GM04504 (cell line): ENCODE measurements at places on chromosomes 3 and 15.

DNA sequence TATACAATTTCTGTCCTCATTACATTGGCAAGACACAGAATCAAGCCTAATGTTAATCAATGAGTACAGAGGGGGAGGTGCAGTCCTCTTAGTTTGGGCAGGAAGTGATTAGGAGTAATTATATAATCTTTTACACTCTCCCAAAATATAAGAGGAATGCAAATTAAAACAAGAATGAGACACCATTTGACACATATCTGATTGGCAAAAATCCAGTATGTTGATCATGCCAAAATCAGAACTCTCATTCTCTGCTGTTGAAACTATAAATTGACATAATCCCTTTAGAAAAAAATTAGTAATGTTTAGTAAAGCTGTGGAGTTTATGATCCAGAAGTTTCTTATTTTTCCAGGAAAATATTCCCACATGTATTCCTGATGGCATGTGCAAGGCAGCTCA lies 373.4 kb downstream of the EPHA6 start:
- DNase-seq = no peak

DNA sequence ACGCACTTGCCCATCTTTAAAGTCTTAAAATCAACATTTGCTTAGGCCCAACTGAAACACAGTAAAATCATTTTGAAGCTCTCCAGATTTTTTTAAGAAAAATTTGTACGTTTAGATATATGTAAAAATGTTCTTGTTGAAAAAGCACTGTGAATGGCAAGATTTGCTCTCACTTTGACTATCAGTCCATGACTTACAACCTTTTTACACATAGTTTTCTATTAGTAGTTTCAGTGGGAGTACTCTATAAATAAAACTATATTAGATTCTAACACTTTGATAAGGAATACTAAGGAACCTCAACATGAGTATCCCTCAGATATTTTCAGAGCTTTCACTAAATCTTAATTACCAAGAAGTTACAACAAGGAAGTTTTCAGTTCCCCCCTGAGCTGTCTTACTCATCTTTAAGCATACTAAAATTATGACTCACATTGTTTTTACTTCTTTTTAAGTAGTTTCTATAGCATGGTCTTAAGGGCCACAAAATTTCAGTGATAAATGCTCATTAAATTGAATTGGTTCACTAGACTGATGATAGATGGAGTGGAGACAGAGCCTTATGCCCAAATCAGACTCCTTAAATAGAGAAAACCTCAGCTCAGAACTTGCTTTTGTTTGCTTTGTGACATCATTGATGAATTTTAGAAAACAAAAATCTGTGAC lies 31.6 kb upstream of the RAP2B start:
- DNase-seq = peak; percentile 35

DNA sequence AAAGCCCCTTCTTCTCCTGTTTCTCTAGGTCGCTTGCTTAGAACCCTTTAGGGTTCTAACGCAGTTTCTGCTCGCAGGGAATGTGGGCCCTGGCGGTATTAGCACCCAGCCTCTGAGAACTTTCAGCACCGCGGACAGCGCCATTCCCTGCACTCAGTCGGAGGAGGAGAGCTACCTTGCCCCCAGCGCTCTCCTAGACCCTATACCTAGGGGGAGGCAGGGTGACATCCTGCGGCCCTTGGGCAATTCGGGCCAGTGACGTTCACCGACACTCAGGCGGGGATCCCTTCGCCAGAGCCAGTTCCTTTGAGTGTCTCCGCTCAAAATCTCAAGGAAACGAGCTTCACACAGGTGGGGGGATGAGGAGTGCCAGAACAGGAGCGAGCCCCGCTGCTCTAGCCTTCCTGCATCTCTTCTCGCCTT lies 1.3 kb downstream of the SLC7A14 start:
- DNase-seq = peak; percentile 45

DNA sequence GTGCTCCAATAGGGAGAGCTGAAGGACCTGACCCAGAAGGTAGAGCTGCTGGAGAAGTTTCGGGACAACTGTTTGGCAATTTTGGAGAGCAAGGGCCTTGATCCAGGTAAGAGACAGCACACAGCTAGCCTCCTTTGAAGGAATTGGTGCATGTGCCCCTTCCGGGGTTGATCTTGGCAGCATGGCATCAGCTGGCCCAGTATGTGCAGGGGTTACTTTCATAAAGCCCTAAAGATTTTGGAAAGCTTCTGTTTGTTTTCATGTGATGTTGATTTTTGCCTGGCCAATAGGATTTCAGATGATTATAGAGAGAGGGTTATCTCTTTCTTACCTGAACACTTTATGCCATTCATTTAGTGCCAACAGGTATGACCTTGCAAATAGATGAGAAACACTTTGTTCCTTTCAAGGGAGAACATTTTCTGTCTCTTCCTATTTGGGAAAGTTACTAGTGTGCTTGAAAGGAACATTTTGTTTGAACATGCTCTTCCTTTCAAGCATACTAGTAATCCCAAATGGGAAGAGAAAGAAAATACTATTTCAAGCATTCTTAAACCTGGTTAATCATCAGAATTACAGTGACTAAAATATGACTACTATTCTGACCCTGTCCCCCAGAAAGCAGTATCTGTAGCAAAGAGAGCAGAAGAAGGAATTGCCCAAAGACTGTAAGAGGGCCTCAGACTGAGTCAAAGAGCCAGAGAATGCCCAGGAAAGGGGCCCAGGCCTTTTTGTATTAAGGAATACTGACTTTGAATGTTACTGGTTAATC lies 7.5 kb downstream of the KNSTRN start:
- no peak for DNase-seq

- DNase-seq = no peak
Measured at GRCh38 chr15:67018026-67018425, 47.4 kb upstream of the SMAD3 start.

- DNase-seq = no peak
Measured at GRCh38 chr3:184592371-184593219, 31.0 kb downstream of the EPHB3 start.
